PC-3 (cell line): ENCODE measurements at places on chromosomes 3 and 15. TPM values are rescaled to one million over a fixed set of nuclear protein-coding genes. Genes with fewer than 3 reads are reported as not detected.

RAB8B gene
- total RNA-seq = 6.2 and 8.5 TPM in 2 replicates

- H3K36me3 ChIP-seq = no peaks in the 10 kb centered on the region
- H3K27ac ChIP-seq = no peak overlapping the region
- H3K27me3 ChIP-seq = no peaks in the 10 kb centered on the region; the same call in 1 of the 2 replicates
- H3K4me1 ChIP-seq = no peaks in the 10 kb centered on the region
Measured at GRCh38 chr3:86554383-86554782, 436.6 kb downstream of the VGLL3 start.

PPM1L gene
- total RNA-seq = 2.4 and 7.0 TPM in 2 replicates

DNA sequence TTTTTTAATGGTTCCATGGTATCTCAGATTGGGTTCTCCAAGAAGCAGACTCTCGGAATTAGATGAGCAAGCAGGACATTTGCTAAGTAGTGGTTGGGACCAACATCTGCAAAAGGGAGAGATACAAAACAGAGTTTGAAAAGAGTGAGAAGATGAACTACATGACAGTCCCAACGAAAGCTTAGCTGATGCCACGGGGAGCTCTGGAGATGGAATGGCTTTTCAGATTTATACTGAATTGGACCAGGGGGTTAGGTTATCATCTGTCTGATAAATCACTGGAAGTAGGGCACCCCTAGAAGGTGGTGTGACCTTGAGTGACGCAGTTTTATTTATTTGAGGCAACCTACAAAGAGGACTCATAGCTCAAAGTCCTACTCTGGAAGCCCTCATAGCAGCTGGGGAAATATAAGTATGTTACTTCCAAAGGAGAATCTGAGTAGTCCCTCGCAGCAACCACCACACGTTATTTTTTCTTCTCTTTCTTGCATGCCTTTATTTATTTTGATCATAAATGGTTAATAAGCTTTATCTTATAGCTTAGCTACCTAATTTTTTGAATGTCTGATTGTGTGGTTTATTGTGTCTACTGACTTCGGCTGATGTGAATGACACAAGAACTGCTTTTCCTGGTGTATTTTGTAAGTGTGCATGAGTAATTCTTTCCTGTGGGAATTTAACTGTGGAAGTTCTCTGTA lies 815.4 kb downstream of the SQOR start:
- no peaks in the 10 kb centered on the region for H3K27me3 ChIP-seq
- H3K4me1 ChIP-seq = no peaks in the 10 kb centered on the region
- no peaks in the 10 kb centered on the region for H3K36me3 ChIP-seq
- no peak overlapping the region for H3K4me3 ChIP-seq
- H3K27ac ChIP-seq = no peak overlapping the region
- no peak for DNase-seq

DNA sequence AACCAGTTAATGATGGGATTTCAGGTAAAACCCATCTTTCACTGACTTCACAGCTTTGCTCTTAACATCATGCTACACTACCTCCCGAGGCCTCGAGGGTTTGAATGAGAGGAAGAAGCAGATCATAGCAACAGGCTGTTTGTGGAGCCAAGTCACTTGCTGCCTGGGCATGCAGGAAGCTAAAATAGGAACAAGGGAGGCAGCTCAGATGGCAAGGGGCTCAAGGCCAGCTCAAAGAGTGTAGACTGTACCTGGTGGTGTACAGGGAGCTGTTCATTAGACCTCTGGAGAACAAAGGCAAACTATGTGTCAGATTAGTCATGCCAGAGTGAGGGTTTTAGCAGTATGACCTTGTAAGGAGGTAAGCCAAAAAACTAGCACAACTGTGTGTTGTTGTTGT lies 28.8 kb downstream of the ARRDC4 start:
- H3K27me3 ChIP-seq = no peaks in the 10 kb centered on the region
- no peaks in the 10 kb centered on the region for H3K4me1 ChIP-seq
- H3K27ac ChIP-seq = no peak overlapping the region
- DNase-seq = no peak
- no peak overlapping the region for H3K4me3 ChIP-seq

C3orf22 gene
- not detected in 2 replicates for total RNA-seq

GRCh38 chr3:104460477-104461406 lies 906.0 kb upstream of the ALCAM start:
- no peak overlapping the region for H3K4me3 ChIP-seq
- peak; percentile 77 for DNase-seq
- no peaks in the 10 kb centered on the region for H3K36me3 ChIP-seq

GRCh38 chr3:155805204-155805801 lies 775 bp downstream of the C3orf33 start:
- DNase-seq = peak; percentile 48
- no peaks in the 10 kb centered on the region; the same call in 1 of the 2 replicates for H3K36me3 ChIP-seq
- H3K4me3 ChIP-seq = peak overlapping the region; percentile 86
- peaks cover 4% of the 10 kb centered on the region; the same call in 1 of the 2 replicates for H3K4me1 ChIP-seq
- no peaks in the 10 kb centered on the region for H3K27me3 ChIP-seq
- no peak overlapping the region for H3K27ac ChIP-seq

GRCh38 chr3:99856437-99857220 lies 39.0 kb downstream of the CMSS1 start:
- no peak overlapping the region for H3K27ac ChIP-seq
- no peaks in the 10 kb centered on the region for H3K36me3 ChIP-seq
- DNase-seq = no peak
- H3K4me3 ChIP-seq = no peak overlapping the region
- peaks cover 32% of the 10 kb centered on the region for H3K4me1 ChIP-seq
- no peaks in the 10 kb centered on the region for H3K27me3 ChIP-seq

DNA sequence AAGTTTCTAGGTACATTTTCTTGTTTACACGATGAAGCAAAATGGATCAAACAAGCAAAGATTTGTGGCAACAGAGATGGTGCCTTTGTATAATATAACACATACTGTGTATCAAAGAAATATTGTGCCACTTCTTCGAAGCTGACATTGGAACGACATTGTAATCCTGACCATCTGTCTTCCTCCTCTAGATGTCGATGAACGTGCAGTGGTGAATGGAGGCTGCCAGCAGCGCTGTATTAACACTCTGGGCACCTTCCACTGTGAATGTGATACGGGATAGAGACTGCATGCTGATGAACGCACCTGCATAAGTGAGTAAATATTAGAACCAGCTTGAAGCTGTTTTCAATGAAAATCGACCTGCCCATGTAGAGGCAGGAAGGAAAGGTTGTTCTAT lies 613.3 kb upstream of the GOLIM4 start:
- no peaks in the 10 kb centered on the region for H3K36me3 ChIP-seq
- DNase-seq = no peak
- no peak overlapping the region for H3K4me3 ChIP-seq
- no peak overlapping the region for H3K27ac ChIP-seq
- H3K27me3 ChIP-seq = no peaks in the 10 kb centered on the region

DNA sequence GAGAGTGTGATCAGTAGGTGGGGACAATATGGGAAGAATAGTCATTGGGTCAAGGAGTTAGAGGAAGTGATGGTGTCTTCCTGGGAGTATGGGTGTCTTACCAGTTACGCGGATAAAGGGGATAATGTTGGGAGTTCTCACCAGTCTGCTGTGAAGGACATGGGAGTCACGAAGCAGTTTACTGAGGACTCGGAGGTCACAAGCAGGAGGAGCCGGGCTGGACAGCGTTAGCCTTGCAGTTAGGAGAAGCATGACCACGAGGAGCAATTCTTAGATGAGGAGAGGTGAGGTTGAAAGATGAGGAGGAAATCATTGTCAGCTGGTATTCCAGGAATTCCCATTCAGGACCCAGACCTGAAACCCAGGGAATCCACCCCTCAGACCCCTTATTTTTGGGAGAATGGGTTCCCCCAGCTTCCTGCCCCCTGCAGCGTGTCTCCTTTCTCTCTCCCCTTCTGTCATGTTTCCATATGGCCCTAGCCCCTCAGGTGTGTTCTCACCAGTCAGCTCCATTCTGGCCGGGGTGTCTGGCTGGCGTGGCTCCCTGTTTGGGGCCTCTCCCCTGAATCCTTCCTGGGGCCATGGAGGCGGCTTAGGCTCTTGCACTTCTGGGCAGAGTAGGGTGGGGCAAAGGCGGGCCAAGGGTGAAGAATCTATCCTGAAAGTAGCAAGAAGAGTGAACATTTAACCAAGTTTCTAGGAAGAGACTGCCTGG lies 2.1 kb downstream of the THPO start:
- no peaks in the 10 kb centered on the region for H3K36me3 ChIP-seq
- DNase-seq = no peak
- peaks cover 53% of the 10 kb centered on the region for H3K27me3 ChIP-seq
- no peak overlapping the region for H3K27ac ChIP-seq
- H3K4me1 ChIP-seq = peaks cover 4% of the 10 kb centered on the region; the same call in 1 of the 2 replicates
- H3K4me3 ChIP-seq = no peak overlapping the region

GRCh38 chr15:68990231-68990991 lies 24.1 kb upstream of the NOX5 start:
- H3K27me3 ChIP-seq = no peaks in the 10 kb centered on the region
- no peak overlapping the region for H3K4me3 ChIP-seq
- peaks cover 17% of the 10 kb centered on the region for H3K4me1 ChIP-seq
- no peak for DNase-seq

DNA sequence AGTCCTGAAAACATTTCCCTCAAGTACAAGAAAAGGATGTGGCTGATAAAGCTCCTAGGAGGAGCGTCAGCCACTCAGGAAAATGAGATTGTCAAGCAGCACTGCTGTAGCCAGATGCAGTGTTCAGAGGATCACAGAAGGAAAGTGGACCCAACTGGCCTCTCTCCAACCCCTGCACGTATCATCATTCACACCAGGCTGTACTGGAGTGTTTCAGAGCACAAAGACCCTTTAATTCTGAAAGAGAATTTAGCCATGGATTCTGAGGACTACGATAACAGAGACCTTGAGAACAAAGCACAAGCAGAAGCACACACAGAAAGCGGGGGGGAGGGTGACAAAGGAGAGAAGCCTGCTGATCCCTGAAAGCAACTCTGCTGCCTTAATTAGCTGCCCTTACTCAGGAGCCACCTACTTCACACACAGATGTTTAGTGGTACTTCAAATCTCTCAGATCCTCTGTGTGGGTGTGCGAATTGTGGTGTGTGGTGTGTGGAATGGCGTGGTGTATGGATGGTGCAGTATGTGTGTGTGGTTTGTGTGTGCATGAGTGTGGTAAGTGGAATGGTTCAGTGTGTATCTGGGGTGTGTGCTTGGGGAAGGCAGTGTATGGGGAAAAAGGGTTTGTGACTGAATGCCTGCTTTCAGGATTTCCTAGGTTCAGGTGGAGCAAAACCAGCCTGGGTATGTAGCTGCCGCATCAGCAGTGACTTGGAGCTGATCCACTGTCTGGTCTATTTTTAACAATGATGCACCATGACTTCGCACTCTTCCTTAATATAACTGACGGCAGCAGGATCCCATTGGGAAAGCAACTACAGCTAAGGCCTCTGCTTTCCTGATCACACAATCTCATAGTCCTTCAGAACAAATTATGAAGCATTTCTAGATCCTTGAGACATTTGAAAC lies 192.5 kb downstream of the RSL24D1 start:
- H3K4me1 ChIP-seq = no peaks in the 10 kb centered on the region
- H3K4me3 ChIP-seq = no peak overlapping the region
- peaks cover 3% of the 10 kb centered on the region; the same call in 1 of the 2 replicates for H3K27me3 ChIP-seq
- no peaks in the 10 kb centered on the region for H3K36me3 ChIP-seq
- H3K27ac ChIP-seq = no peak overlapping the region

DNA sequence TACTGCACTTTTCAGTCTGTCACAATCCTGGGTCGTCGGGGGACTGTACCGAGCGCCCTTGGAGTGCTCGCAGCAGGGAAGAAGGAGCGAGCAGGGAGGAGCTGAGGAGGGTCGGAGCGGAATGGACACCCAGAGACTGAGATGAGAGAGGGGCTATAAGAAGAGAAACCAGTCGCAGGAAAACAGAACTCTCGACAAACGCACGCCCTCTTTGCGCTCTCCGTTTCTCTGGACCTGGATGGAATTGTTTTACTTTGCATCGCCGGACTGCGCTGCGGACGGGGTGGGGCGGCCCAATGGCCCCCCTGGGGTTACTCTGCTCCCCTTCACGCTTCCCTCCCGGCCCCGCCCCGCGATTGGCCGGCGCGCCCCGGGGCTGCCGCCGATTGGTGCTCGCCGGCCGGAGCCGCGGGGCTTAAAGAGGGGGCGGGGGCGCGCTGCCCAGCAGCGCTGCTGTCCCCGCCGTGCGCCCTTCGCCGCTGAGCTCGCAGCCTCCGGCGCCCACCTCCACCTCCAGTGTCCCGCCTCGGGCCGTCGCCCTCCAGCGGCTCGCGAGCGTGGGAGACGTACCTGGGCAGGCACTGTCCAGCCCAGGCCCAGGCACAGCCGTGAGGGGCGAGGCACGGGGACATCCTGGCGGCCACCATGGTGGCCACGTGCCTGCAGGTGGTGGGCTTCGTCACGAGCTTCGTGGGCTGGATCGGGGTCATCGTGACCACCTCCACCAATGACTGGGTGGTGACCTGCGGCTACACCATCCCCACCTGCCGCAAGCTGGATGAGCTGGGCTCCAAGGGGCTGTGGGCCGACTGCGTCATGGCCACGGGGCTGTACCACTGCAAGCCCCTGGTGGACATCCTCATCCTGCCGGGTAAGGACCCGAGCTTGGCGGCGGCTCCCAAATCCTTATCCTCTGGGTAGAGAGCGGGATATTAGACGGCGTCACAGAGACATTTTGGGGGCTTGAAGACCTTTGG lies at the start of gene CLDN11:
Gene CLDN11, plus strand, starts transcription at position 447 of the 977 bp plus-strand sequence. Its CDS starts 199 bp downstream, at position 646.
- H3K27ac ChIP-seq = no peak within 1 kb of the TSS
- peak within 1 kb of the TSS; percentile 81 for H3K4me3 ChIP-seq
- no peaks in the 10 kb centered on the region for H3K36me3 ChIP-seq
- peaks cover 15% of the 10 kb centered on the region for H3K4me1 ChIP-seq
- DNase-seq = peak; percentile 66
- no peaks in the 10 kb centered on the region for H3K27me3 ChIP-seq

DNA sequence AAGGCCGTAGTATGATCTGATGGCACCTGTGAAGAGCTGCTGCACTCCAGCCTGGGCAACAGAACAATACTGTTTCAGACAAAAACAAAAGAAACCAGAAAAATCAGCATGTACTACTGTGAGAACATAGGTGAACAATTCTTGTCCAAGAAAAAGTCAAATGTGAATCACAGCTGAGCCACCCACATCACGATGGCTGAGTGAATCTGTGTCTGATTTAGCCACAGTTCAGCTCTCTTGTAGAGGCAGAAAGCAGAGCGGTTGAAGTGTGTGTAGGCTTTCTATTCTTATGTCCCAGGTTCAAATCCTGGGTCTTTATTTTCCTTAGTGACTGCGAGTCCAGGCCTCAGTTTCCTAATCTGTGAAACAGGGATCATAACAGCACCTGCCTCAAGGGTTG lies 4.4 kb upstream of the FURIN start:
- H3K4me1 ChIP-seq = peaks cover 62% of the 10 kb centered on the region
- H3K27me3 ChIP-seq = no peaks in the 10 kb centered on the region
- no peak overlapping the region for H3K4me3 ChIP-seq
- DNase-seq = no peak
